Fibroblast of skin of left quadriceps (primary cell): ENCODE measurements at places on chromosomes 2 and 18.

- no peak for DNase-seq
Measured at GRCh38 chr2:54787270-54787669, 63.8 kb downstream of the EML6 start.

- no peak for DNase-seq
Measured at GRCh38 chr2:63537306-63537705, 51.0 kb downstream of the WDPCP start.

GRCh38 chr2:99812426-99812825 lies 322.6 kb upstream of the REV1 start:
- no peak for DNase-seq

GRCh38 chr2:8242739-8243138 lies 439.1 kb upstream of the ID2 start:
- DNase-seq, result peak; percentile 9

DNA sequence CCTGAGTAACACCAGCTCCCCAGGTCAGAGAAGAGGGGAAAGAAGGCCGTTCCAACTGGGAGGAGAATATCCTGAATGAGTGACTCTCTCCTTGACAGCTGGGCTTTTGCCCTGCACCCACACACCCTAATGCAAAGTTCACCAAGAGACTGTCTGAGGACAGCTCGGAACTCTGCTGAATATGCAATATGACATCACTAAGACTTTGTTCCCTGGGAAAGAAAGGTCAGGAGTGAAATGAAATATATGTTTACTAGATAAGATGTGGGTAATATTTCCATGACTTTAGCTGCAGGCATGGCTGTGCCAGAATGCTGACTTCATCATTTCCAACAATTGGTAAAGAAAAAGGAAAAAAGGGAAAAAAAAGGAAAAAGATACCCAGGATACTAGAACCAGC lies 488.2 kb upstream of the RAB6C start:
- DNase-seq, result no peak

DNA sequence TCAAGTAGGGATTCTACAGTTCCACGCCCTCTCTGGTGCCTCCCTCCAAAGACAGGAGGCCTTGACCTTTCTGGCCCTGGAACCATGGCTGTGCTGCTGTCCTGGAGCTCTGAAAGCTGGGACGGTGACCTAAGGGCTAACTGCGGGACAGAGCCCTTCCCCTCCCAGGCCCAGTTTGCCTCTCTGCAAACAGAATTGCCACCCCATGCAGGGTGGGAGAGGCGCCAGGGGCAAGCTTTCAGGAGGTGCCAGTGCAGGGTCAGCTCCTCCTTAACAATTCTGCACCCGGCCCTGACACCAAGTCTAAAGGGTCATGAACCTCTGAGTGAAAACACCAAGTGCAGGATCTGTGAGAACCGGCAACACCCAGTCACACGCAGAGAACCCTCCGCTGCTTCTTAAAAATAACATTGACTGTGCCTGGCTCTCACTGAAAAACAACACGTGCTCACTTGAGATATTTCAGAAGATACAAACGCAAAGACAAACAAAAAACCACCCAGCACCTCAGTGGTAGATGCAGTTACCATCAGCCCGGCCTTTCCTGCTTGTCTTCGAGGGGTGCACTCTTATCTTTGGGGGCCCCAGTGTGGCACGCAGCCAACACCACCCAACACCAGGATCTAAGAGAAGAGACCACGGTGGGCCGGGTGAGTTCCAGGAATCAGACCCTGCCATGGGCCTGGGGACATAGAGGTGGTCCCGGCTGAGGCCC lies 1.1 kb upstream of the SNED1 start:
- no peak for DNase-seq

DNA sequence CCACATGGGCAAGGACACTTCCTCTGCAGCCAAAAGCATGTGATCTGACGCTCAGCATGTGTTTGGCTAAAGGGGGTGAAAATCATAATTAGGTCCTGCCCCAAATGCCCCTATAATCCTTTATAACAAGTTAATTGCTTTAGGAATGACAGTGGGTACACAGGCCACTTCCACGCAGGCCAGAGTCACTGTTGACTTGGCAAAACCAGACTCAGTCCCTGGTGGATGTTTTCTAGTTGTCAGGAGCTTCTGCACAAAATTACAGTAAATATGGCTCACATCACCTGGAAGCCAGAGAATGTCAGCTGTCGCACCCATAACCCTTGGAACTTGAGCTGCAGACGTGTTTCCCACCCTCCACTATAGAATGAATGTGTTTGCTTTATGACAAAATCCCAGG lies 13.3 kb upstream of the PXDN start:
- DNase-seq, result no peak

GRCh38 chr2:215019085-215019484 lies 119.3 kb downstream of the ABCA12 start:
- no peak for DNase-seq

- DNase-seq, result no peak
Measured at GRCh38 chr2:120142528-120143219, 80.5 kb downstream of the TMEM185B start.

- no peak for DNase-seq
Measured at GRCh38 chr2:67241453-67241852, 155.7 kb upstream of the ETAA1 start.

DNA sequence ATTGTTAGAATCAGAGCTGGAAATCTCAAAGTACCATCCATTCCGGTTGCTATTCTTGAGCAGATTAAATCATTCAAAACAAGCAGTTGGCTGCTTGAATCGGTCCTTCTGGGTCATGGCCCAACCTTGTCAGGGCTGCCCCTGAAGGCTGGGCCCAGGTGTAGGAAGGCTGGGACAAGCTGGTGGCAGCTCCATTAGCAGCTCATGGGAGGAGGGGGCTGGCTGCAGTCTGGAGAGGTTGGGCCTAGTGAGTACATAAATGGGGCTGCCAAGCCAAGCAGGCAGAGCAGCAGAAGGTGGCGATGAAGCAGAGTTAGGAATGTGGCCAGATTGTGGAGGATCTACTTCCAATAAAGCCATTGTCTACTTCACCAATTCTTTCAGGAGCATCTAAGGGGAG lies 81.4 kb downstream of the ADCYAP1 start:
- no peak for DNase-seq

GRCh38 chr2:221845021-221845365 lies 272.9 kb upstream of the EPHA4 start:
- DNase-seq, result no peak

DNA sequence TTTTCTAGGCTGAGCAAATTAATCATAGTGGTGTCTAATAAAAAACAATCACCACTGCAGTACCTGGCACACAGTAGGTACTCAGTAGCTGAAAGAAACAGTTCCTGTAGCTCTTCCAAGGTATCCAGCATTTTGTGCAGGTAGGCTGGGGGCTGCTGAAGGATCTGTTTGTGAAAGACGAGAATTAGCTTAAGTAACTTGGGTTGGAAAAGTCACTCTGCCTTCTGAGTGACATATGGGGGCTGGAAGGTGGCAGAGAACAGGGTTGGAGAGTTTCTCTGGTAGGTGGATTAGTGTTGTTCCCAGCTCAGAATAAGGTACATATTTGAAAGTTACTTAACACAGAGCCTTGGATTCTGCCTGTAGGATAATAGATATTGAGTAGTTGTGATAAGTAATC lies 72.8 kb downstream of the FMNL2 start:
- no peak for DNase-seq

DNA sequence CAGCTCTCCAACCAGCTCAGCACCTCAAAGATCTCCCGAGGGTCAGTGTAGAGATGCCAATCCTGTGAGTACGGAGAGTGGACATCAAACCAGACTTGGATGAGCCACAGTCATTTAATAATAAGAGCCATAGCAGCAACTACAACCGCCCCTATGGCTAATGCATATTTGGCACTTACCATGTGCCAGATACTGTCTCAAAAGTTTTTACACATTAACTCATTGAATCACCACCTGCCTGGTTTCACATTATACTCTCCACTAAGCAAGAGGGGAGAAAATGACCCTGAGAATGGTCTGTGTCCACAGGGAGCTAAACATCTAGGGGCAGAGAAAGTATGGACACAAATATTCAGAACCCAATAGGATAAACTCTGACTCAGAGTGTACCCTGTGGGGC lies 2.6 kb downstream of the CNPPD1 start:
- no peak for DNase-seq

- DNase-seq, result peak; percentile 45
Measured at GRCh38 chr2:48448274-48449061, 81.5 kb upstream of the STON1 start.

GRCh38 chr2:96702098-96702785 lies 37.6 kb downstream of the LMAN2L start:
- DNase-seq, result no peak

DNA sequence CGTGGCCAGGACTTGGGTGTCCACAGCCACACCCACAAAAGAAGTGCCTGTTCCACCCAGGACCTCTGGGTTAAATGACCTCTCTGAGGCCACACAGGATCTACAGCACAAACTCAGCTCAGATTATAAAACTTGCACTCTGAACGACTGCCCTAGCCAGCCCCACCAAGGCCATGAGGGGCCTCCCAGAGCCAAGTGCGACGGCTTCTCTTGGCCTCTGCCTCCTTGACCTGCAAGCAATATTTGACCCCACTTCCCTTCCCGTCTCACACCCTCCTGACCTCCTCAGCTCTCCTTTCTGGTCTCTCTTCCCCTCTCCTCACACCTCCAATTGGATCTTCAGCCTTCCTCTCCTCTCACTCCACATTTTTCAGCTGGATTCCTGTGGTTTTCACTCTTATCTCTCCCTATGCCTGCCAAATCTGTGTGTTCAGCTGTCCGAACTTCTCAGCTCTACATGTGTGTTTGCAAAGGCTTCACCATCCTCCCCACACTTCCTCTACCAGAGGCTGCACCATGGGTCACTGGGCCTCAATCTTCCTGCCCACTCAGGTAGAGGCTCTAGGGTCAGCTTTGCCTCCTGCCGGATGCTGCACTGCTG lies 25.3 kb upstream of the STEAP3 start:
- DNase-seq, result peak; percentile 20

GRCh38 chr2:12008425-12009061 lies 262.1 kb downstream of the LPIN1 start:
- DNase-seq, result no peak

- DNase-seq, result peak; percentile 70
Measured at GRCh38 chr18:28767727-28768211, 590.8 kb upstream of the CDH2 start.

- DNase-seq, result no peak
Measured at GRCh38 chr2:10668402-10669012, 21.3 kb downstream of the NOL10 start.

DNA sequence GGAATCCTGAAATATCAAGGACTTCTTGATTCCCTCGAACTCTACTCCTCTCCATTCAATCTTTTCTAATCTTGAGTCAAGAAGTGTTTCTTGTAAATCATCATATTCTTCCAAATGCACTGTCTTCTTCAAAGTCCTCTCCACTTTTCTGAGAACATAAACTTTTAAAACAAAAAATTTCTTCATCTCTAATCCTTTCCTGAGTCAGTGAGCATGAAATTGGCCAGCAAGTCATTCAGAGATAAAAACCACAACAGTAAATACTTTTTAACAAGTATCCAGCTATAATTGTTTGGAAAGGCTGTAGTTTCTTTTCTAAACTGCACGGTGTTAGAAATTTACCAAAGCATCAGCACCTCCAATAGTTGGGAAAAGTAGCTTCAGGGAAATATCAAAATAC lies 312.6 kb upstream of the GALNT5 start:
- DNase-seq, result no peak

- DNase-seq, result no peak
Measured at GRCh38 chr2:188383158-188383557, 91.5 kb downstream of the GULP1 start.

DNA sequence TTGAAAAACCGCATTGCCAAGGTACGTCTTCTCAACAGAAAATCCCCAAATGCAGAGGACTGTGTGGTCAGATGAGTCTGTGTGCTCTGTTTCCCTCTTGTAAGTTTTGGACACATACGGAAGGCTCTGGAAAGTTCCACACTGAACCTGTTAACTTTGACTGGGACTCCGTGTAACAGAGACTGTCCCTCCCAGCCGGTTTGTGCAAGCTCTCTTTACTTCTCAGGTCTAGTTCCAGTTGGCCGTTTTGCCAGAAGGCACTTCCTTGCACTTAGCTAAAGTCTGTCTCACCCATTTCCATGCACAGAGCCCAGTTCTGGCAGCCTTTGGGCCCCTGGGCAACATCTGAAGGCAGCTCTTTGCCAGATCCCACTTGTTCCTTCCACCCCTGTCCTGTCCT lies 22.0 kb downstream of the EFHD1 start:
- no peak for DNase-seq

- DNase-seq, result no peak
Measured at GRCh38 chr18:70116949-70117348, 88.5 kb downstream of the RTTN start.

- peak; percentile 42 for DNase-seq
Measured at GRCh38 chr18:62717169-62717924, 2.0 kb downstream of the PHLPP1 start.

GRCh38 chr2:64049633-64050220 lies 30.5 kb upstream of the VPS54 start:
- peak; percentile 43 for DNase-seq

DNA sequence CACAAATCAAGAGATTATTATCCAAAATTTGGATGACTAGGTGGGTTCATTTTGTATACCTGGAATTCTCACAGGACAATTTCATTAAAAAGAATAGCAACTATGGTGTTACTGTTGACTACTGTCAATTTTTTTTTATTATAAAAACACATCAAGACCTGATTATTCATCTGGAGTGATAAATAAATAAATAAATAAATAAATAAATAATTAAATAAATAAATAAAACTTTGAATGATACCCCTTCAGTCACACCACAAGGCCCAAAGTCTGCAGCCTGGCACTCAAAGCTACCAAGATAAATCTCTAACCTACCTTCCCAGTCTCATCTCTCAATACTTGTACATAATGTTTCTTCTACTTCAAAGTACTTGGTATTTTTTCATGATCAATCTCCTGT lies 294.0 kb upstream of the KLHL29 start:
- no peak for DNase-seq

DNA sequence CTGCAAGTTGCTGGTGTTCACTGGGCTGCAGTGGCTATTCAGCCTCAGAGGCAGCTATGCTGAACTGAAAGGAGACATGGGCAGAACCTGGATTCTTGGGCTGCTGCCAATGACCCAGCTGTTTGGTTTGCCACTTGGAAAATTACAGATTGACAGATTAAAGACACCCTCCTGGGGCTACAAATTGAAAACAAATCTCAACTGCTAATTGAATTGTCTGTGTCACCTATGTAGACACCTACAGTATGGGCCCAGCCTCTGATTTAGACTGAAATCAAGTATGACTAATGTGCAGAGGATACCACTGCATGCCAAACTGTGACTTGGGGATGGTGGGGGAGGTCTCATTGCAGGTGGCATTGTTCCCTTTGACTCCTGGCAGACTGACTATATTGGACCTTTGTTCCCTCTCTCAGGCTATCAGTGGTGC lies 42.8 kb downstream of the ITSN2 start:
- no peak for DNase-seq

- DNase-seq, result no peak
Measured at GRCh38 chr2:15579641-15580040, 12.0 kb upstream of the DDX1 start.

- peak; percentile 73 for DNase-seq
Measured at GRCh38 chr2:196293751-196294515, 122.6 kb upstream of the STK17B start.

- DNase-seq, result peak; percentile 51
Measured at GRCh38 chr18:4004183-4004829, 450.8 kb downstream of the DLGAP1 start.

- DNase-seq, result peak; percentile 72
Measured at GRCh38 chr2:216546241-216546640, 47.6 kb downstream of the RPL37A start.

- DNase-seq, result no peak
Measured at GRCh38 chr18:56576826-56577573, 61.4 kb downstream of the TXNL1 start.
